ENCODE measurements at places on chromosomes 5 and 9.

DNA sequence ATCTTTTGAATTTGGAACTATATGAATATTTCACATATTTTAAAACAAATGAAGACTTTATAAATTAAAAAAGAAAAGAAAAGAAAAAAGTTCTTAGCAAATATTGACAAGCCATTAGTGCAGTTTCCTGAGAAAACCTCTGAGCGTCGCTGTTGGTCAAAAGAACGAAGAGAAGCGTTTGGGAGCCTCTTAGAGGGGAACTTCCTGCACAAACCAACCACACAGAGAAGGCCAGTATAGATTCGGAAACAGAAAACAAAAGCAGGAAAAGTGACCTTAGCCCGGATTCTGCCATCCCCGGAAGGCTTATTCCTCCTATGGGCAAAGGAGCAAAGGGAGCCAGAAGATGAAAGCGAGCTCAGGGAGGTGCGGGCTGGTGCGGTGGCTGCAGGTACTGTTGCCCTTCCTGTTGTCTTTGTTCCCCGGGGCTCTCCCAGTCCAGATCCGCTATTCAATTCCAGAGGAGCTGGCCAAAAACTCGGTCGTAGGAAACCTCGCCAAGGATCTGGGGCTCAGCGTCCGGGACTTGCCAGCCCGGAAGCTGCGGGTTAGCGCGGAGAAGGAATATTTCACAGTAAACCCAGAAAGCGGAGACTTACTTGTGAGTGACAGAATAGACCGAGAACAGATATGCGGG is at the start of gene PCDHGB2:
Gene PCDHGB2 (plus strand): TSS at position 205 of the 637 bp plus-strand sequence. CDS start 142 bp downstream, at position 347.
- no peak for DNase-seq

DNA sequence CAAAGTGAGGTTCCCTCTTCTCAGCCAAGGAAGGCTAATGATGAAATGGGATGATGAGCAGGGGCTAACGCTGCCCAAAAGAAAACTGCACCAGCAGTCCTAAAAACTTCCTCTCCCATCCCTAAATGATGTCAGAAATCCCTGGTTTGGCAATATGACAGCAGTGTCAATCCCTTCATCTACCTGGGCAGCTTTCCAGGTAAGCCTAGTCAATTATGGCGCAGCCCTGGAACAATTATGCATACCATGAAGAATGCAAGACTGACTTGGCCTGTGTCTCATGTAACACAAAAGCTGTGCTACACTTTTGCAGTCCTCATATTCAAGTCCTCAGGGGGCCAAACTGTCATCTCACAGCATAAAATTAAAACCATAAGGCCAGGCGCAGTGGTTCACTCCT is 7.0 kb downstream of the DMGDH start:
- DNase-seq, result no peak

DNA sequence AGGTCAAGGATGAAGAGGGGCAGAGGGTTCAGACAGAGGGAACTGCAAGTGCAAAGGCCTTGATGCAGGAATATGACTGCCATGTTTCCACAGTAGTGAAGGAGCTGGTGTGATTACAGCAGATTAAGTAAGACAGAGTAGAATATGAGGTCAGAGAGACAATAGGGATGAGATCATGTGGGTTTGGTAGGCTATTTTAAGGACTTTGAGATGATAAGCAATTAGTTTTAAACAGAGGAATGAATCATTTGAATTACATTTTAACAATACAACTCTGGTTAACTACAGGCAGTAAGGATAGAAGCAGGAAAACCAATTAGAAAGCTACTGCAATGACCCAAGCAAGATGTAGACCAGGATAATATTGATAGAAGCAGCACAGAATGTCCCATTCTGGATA is 7.7 kb downstream of the CENPK start:
- DNase-seq, result no peak

DNA sequence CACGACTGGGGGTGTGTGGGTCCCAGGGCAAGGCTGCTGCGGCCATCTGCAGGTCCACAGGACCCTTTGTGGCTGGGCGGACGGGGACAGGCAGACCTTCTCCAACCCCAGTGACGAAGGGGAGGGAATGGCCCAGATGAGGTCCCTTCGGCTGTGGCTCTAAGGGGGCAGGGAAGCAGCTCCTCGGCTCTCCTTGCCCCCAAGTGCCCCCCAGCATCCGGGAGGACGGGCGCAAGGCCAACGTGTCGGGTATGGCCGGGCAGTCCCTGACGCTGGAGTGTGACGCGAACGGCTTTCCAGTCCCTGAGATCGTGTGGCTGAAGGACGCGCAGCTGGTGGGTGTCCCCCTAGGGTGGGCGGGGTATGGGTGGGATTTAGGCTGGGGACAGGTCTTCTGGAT is 82.8 kb downstream of the HMCN2 start:
- DNase-seq, result no peak

DNA sequence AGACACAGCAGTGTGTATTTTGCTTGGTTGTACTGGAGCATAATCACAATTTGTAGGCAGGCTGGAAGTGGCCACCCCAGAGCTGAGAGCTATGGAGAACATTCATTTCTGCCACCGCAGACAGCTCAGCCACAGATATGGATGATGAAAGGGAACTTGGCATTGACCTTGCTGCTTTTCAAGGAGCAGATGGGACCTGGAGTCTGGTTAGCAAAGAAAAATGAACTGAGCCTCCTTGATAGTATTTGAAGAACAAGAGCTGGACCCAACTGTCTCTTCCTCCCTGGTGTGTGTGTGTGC is 395.2 kb upstream of the ZNF462 start:
- DNase-seq, result no peak
